ENCODE measurements at places on chromosomes 13 and 19. TPM values are rescaled to one million over a fixed set of nuclear protein-coding genes. Genes with fewer than 3 reads are reported as not detected.

Gene BEST2
- not detected for total RNA-seq

Gene CBLC
- not detected for total RNA-seq

Gene APLP1
- total RNA-seq, result 214 TPM

GRCh38 chr19:4260613-4261191, 13.8 kb downstream of the YJU2 start:
- DNase-seq, result no peak

DNA sequence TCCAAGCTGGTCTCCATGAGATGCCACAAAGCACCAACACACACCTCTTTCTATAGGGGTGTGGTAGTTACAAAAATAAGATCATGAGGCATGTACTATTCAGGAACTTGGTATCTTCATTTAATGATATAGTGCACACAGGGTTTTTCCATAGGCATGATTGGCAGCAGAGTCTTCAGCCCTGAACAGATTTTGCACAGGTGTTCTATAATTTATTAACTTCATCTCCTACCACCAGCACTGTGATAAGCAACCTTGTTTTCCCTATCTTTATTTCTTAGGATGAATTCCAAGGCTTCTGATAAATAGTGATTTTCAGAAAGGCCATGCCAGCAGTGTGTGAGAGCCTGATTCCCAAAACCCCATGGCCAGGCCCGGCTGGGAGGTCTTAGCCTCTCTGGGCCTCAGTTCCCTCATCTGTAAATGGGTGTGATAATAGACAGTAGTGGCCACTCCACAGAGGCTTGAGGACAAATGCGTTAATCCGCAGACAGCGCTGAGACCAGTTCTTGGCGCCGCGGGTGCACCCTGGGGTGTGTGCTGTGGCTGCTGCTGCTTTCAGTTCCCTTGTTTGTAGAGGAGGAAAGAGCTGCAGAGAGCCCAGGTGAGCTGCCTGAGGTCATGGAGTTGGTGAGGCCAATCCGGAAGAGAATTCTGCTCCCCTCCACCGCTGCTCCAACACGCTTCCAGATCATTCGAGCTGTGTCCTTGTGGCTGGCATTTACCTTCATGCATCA, 33.1 kb downstream of the DHRS12 start:
- DNase-seq, result no peak

- DNase-seq, result no peak
These were observed 45.6 kb downstream of the LHFPL6 start for GRCh38 chr13:39557285-39557955.

- DNase-seq, result no peak
These were observed 96.7 kb downstream of the PCDH9 start for GRCh38 chr13:67133476-67133875.

GRCh38 chr13:50152224-50152623, 137.0 kb downstream of the KCNRG start:
- DNase-seq, result no peak

DNA sequence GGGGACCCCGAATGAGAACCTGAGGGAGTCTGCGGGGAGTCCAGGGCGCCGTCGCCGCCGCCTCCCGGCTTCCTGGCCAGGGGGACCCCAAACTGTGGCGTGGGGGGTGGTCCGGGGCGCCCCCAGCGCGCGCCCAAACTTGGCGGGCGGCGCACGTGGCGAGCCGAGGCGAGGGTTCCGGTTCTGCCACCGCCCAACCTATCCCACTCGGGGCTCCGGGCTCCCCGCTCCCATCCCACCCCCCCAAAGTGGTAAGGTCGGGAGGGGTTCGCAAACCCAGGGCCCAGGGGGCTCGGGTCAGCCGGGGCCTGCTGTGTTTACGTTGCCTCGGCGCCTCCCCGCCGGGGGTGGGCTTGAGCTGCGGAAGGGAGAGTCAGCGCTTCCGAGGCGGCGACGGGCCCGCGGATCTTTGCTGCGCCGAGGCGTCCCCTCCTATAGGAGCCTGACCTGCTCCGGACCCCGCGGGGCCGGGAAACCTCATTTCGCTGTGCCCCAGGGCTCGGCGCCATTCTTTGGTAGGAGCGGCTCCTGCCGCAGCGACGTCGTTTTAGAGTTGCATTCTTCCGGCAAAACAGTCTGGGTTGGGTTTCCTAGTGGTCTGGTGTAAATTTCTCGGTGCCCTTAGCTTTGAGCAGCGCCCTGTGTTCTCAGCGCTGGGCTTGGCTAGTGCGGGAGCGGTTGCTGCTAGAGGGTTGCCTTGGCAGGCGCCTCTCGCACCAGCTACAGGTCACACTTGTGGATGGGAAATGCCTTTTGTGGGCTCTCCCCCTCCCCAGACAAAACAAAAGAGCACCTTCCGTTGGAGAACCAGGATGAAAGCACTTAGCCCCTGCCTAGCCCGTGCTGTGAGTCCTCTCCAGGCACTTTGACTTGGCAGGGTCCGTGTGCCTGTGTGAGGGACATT, 1.2 kb downstream of the DAZAP1 start:
- DNase-seq, result no peak

- no peak for DNase-seq
These were observed 292.7 kb downstream of the SUCLA2 start for GRCh38 chr13:47708386-47708785.

DNA sequence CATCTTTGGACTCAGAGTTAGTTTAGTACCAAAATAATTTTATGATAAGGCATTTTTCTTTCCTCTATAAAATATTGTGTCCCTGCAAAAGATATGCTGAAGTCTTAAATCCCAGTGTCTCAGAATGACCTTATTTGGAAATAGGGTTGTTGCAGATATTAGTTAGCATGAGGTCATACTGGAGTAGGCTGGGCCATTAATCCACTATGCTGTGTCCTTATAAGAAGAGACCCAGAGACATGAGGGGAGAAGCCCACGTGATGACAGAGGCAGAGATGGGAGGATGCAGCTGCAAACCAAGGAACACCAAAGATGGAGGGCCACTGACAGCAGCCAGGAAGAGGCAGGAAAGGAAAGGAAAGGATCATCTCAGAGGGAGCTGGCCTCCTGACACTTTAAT, 6.4 kb downstream of the POGLUT2 start:
- DNase-seq, result no peak

GRCh38 chr13:31012655-31013024, 80.2 kb downstream of the TEX26 start:
- DNase-seq, result no peak

DNA sequence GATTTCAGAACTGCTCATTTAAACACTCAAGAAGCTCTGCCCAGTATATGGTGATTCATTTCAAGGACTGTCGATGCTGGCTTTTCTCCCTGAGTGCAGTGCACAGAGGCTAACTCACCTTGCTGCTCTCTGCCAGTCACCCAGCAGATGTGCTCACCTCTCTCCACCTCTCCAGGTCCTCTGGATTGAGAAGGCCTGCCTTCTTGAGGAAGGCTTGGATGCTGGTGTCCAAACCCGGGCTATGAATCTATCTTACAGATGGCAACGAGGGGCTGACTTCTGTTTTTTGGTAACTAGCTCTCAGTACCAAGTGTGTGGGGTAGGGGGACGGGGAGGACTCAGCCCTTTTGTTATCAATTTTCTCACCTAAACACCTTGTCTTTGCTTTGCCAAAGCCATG, 47.6 kb downstream of the TEX29 start:
- no peak for DNase-seq

DNA sequence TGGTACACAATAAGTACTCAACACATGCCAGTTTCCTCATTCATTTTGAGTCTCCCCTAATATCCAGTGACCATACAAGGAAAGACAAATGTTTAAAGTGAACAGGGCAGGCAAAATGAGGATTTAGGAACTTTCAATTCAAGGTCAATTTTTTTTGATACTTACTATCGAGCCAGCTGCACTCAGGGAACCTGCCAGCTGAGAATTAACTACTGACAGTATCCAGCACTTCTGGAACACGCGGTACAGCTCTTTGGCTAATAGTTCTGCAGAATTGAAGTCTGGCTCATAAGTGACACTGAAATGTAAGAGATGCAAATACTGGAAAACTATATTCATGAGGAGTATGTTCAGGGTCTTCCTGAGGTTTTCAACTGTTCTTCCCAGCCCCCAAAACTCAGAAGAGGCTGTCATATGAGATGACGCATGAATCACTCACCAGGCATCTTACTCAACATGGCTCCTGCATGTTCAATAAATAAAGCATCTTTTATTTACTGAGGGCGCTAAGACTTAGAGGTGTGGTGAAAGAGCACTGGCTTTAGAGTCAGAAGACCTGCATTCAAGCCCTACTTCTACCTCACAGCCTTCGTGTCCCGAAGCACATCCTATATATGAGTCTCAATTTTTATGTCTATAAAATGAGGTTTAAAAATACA, 25.6 kb downstream of the RUBCNL start:
- no peak for DNase-seq
